ENCODE measurements at places on chromosomes 2 and 18. TPM values are rescaled to one million over a fixed set of nuclear protein-coding genes. Genes with fewer than 3 reads are reported as not detected.

The BCL2 gene
- total RNA-seq, result 1.6 TPM

The MAPK4 gene
- under 0.01 TPM for total RNA-seq

The IL37 gene
- not detected for total RNA-seq

The ANKRD39 gene
- 6.2 TPM for total RNA-seq

The CUL3 gene
- 72.5 TPM for total RNA-seq

The CDC42EP3 gene
- total RNA-seq, result 4.5 TPM

The STPG4 gene
- total RNA-seq, result 0.53 TPM

The ASB18 gene
- not detected for total RNA-seq

The CDH20 gene
- not detected for total RNA-seq

The RPRM gene
- not detected for total RNA-seq

The CLEC4F gene
- total RNA-seq, result not detected

The PID1 gene
- total RNA-seq, result 40.8 TPM

The DCAF17 gene
- 24.0 TPM for total RNA-seq

The DYNAP gene
- not detected for total RNA-seq
